Nucleus accumbens (tissue), 56 donors: ENCODE measurements at places on chromosomes 1 and 21.

GRCh38 chr21:42437786-42438185 lies 34.1 kb downstream of the UBASH3A start:
- no peak for DNase-seq

GRCh38 chr1:243706563-243706962 lies 143.5 kb downstream of the AKT3 start:
- DNase-seq, result no peak

DNA sequence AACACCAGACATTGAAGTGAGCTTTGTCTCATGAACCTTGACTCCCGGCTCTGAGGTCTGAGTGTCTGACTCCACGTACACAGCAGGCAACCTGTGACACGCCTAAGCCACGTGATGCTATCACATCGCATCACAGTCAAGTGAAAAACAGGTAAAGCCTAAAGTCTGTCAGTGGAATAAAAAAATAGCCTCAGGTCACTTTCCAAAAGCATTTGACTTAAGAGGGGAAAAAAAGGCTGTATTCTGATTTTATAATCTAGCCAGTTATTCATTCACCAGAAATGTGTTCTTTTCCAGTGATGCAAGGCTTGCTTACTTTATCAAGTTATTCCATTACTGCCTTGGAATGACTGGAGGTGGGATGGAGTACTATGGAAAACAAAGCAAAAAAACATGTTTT lies 163.2 kb upstream of the HMCN1 start:
- DNase-seq, result no peak

- no peak for DNase-seq
Measured at GRCh38 chr1:57637155-57637554, 213.3 kb upstream of the DAB1 start.

DNA sequence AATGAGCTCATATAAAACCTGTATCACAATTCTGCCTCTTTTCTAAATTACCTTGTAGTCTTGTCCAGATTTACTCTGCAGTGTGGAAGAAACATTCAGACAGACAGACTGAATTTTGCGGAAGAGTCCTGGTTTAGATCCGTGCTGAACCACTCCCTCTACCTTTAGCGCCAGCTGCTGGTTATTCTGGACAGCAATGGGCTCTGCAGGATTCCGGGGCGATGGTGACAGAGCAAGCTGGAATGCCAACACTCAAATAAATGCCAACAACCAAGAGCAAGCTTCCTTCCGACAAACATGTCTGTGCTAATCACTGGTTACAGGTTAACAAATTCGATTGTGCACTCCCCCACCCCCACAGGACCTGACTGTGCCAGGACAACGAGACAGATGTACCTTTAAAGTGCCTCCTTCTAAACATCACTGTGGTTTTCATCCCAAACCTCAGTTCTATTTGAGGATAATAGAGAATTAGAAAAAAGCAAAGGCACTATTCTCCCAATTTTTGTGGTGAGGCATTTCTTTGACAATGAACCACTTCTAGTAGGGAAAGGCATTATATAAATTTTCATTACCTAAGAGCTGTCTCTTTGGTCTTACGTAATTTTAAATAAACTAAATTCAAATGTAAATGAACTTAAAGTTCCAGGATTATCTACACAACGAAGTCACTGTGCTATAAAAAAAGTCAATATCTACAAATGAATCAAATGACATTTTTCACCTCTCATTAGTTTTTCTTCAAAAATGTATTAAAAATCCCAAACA lies 90.4 kb downstream of the INTS7 start:
- DNase-seq, result no peak

DNA sequence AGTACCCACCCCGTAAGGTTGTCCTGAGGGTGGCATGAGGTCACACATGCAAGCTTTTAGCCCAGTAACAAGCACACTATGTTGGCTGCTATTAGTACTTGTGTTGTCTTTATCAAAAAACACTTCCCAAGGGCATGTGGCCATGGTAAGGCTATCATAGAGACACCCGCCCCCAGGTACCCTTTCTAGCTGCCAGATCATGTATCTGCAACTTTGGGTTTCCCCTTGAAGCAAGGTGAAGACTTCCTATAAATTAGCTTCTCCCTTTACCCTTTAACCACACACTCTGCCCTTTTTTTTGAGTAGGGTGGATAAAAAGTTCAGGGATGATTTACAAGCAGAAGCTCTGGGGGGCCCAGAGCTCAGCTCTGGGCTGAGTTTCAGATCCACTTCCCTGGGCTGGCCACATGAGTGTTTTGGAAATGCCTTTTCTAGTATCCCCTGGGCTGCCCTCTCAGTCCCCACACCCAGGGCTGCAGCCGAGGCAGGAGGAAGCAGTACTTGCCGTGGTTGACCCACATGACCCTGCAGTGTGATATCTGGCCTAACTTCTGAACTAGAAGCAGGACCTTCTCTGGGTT lies 2.0 kb downstream of the ZDHHC18 start:
- DNase-seq, result no peak

DNA sequence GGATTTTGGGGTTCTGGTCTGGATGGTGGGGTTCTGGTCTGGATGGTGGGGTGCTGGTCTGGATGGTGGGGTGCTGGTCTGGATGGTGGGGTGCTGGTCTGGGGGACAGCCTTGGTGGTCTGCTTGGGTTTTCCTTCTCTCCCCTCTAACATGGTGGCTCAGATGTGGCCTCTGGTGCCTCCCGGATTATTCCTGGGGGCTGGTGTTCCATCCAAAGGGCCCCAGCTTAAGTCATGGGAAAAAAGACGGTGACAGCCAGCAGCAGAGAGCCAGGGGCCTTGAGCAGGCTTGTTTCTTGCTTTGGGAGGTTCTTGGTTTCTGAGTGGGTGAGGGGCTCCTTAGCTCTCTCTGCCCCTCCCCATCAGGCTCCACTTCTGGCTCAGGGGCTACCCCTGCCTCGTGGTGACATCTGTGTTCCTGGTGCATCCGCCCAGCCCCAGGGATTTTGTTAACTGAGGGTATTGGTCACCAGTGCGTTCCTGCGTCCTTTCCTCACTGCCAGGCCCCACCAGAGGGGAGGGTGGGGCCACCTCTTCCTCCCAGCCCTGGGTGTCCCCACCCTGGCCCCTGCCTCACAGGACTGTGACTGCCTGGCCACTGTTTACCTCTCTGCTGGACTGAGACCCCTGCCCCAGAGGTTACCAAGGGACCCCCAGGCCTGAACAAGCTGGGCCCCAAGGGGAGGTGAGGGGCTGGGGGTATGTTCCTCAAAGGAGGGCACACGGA lies 43.2 kb upstream of the ACTRT2 start:
- DNase-seq, result no peak

DNA sequence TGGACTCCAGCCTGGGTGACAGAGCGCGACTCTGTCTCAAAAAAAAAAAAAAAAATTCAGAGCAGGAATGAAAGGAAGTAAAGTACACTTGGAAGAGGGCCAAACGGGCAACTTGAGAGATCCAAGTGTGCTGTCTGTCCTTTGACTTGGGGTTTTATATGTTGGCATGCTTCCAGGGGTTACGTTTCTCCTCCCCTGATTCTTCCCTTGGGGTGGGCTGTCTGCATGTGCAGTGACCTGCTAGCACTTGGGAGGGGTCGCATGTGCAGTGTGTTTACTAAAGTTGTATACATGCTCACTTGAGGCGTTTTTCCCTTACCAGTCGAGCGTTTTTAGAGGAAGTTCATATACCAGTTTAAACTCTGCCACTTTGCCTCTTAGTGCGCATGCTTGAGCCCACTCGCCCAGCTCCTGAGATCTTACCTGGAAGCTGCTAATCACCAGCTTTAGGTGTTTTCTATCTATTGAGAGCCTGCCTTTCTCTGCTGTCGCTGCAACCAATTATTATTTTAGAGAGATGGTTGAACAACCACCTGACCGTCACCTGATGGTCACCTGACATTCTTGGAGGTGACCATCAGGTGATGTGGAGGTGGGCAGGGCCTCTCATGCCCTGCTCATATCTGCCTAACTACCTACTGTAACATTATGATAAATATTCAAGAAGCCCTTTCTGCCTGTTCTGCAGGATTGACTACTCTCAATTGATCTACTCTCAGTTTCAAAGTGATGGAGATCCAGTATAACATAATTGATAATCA lies 140.1 kb downstream of the MACF1 start:
- no peak for DNase-seq

DNA sequence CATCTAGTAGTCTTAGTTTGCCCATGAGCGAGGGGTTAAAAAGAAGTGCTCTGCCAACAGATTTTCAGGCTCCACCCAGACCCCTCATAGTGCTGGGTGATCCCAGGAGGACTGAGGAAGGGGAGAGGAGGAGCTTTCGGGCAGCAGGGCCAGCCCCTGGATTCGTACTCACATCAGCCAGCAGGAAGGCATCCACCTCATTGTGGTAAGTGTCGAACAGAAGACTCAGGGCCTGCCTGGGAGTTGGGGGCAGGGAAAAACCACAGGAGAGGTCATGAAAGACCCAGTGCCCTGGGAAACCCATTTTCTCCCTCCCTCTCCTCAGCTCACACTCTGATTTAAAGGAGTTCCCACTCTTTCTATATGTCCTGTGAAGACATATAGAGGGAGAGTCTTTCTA lies 34.9 kb downstream of the PIK3C2B start:
- no peak for DNase-seq

DNA sequence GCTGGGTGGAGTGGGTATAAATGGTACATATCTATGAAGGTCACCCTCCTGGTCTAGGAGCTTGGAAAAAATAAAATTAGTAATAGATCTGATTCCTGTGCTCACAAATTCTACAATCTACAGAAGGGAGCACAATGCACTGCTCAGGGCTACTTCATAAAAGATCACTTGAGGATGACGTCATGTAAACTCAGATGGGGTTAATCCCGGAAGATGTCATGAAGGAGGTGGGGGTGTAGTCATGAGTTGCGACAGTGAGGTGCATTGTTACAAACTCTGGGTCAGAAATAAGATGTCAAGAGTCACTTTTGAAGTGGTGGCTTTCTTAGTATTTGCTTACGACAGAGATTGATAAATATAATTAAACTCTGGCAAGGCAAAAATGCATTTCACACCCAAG lies 68.2 kb downstream of the LHX9 start:
- no peak for DNase-seq

- DNase-seq, result no peak
Measured at GRCh38 chr1:37947364-37947763, 511 bp upstream of the INPP5B start.

- no peak for DNase-seq
Measured at GRCh38 chr1:183553331-183553730, 36.9 kb downstream of the NCF2 start.

GRCh38 chr1:85174503-85174902 lies 26.3 kb downstream of the SYDE2 start:
- DNase-seq, result no peak

GRCh38 chr1:40001456-40001855 lies 39.1 kb upstream of the CAP1 start:
- no peak for DNase-seq

DNA sequence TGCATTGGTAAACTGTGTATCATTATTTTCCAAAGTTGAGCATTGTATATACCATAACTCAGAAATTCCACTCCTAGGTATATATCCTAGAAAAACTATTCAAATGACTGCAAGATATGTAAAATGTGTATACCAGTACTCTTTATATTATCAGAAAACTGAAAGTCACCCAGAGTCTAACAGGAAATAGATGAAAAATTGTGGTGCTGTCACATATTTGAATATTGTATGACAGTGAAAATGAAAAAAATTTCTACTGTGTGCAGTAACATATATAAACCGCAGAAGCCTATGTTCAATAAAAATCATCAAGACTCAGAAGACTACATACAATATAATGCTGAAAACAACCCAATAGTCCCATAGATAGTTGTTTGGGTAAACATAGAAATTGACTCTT lies 74.4 kb upstream of the LYPLAL1 start:
- no peak for DNase-seq

DNA sequence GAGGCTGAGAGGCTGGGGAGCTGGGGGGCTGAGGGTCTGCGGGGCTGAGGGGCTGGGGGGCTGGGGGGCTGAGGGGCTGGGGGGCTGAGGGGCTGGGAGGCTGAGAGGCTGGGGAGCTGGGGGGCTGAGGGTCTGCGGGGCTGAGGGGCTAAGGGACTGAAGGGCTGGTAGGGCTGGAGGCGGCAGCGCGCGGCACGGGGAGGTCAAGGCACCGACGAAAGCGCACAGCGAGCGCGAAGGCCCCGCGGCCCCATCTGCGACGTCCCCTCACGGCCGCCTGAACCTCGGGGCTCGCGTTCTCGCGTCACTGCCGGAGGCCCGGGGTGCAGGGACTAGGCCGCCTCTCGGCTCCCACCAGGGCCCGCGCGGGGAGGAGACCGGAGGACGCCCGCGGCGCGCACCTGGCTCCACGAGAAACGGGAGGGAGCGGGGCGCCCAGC lies 356 bp downstream of the INTS11 start:
- DNase-seq, result no peak

DNA sequence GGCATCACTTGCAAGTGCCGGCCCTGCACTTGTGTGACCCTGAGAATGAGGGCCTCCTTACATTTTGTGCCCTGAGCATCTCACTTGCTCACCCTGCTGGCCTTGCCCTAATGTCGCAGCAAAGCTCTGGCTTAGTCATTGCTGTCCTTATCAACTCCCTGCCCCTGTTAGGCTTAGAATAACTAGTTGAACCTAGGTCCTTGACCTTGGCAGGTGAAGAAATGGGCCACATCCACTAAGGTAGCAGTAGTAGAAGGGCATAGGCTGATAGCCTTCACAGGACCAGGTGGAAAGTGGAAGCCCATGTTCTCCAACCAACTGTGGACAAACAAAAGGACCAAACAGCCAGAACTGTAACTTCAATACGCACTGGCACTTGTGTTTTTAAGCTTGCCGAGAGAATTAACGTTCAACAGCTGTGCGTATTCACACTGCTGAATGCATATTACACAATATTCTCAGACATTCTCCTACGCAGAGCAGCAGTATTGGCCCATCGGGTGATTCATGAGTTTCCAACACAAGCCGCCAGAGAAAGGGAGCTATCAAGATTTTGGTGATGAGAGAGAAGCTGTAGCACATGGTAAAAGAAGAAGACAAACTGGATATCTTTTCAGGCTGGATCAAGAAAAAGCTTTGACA lies 27.7 kb upstream of the PTGFRN start:
- DNase-seq, result peak; percentile 7

GRCh38 chr1:161159087-161159912 lies at the start of gene USP21:
Gene USP21 (plus strand): TSS chr1:161159500. CDS start chr1:161160641, 1,141 bp downstream.
- peak; percentile 88 for DNase-seq

DNA sequence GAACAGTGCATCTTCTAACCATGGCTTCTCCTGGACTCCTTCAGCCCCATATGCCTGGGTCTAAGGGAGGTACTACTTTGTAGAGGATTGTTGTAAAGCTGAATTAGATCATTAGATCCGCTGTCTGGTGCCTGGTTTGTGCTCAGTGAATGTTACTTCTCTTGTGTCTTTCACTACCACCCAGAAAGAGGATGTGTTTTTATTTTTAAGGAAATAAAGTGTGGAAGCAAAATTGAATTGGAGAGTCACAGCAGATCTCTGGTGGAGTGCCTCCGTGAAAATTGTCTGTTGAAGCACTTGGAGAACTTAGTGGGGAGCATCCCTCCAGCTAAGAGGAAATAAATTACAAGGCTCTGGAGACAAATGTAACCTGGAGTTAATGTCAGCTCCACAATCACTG lies 101.8 kb upstream of the ARTN start:
- no peak for DNase-seq
